ENCODE measurements at places on chromosomes 1 and 21.
A peak's percentile ranks its signal among the peaks of the same experiment; 100 is the strongest.

DNA sequence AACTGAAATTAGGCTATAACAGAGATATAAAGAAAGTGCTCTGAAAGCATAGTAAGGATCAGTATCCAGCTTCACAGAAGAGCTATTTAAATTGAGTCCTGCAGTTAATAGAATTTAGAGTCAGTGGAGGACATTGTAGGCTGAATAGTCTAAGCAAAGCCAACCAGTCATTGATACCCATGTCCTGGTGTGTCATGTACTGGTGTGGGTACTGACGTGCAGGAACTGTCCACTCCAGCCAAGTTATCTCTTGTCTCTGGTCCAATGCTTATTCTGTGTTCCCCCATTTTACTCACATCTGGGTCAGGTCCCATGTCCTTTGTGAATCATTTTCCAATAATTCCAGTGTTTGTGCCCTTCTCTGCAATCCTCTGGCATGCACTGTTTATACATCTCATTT is 90.0 kb downstream of the MACF1 start:
- DNase-seq, result no peak

DNA sequence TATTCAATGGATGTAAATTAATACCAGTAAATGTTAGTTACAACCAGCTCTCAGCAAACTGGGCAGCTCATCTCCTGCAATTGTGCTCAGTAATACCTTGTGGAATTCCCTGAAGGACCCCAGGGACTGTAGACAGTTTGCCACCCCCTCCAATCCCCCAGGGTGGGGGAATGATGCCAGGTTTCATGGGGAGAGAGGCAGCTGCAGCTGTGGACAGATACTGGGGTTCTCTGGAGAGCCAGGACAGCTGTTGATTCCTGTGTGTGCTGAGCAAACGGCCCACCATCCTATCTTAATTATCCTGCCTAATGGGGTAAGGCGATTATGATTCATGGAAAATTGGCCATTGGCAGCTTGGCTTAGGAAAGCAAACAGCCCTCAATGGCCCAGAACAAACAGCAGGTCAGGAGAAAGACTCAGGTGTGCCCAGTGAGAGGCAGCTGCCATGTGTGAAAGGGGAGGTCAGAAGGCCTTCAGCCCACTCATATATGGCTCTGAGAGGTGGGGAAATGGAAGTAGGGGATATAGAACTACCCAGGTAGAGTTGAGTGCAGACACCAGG is 148.9 kb upstream of the CTTNBP2NL start:
- DNase-seq, result no peak

- peak; percentile 3 for DNase-seq
These were observed 577 bp downstream of the RAB3GAP2 start for GRCh38 chr1:220271706-220272046.

- DNase-seq, result no peak
These were observed 46.6 kb downstream of the TENT5C start for GRCh38 chr1:117652421-117652820.

- DNase-seq, result no peak
These were observed 46.4 kb upstream of the RIPK4 start for GRCh38 chr21:41813226-41813625.

- DNase-seq, result no peak
These were observed 140.3 kb downstream of the SLC30A10 start for GRCh38 chr1:219788091-219788490.

DNA sequence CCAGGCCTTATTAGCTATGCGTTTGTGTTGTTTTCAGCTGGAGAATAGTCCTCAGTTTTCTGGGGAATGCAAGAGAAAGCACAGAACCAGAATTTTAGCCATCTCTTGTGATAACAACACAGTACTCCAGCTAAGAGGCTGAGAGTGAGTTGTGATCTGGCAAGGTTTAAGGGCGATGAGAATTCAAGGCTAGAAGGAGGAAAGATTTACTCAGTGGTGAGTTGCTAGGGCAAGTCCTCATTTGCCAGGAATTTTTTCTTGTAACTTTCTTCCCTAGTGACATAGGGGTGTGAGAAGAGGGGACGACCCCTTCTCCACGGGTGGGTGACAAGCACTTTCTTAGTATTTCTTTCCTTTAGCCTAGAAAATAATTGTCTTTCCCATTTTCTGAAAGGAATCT is 53.2 kb downstream of the HHAT start:
- DNase-seq, result no peak

DNA sequence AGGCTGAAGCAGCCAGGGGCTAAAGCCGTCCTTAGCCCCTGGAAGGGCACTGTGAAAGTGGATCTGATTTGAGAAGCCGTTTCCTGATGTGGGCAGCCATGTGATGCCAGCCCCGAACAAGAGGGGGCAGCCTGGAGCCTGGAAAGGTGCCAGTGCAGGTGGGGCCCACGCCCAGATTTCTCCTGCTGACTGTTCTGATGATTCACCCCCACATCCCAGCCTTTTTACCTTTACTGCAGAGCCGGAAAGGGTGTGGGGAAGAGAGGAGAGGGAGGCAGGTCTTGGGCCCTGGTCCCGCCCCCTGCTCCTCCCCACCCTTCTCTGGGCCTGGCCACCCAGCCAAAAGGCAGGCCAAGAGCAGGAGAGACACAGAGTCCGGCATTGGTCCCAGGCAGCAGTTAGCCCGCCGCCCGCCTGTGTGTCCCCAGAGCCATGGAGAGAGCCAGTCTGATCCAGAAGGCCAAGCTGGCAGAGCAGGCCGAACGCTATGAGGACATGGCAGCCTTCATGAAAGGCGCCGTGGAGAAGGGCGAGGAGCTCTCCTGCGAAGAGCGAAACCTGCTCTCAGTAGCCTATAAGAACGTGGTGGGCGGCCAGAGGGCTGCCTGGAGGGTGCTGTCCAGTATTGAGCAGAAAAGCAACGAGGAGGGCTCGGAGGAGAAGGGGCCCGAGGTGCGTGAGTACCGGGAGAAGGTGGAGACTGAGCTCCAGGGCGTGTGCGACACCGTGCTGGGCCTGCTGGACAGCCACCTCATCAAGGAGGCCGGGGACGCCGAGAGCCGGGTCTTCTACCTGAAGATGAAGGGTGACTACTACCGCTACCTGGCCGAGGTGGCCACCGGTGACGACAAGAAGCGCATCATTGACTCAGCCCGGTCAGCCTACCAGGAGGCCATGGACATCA is at the start of gene SFN:
Gene SFN, plus strand, starts transcription at position 369 of the 904 bp plus-strand sequence. Its CDS starts 64 bp downstream, at position 433.
- peak; percentile 37 for DNase-seq

DNA sequence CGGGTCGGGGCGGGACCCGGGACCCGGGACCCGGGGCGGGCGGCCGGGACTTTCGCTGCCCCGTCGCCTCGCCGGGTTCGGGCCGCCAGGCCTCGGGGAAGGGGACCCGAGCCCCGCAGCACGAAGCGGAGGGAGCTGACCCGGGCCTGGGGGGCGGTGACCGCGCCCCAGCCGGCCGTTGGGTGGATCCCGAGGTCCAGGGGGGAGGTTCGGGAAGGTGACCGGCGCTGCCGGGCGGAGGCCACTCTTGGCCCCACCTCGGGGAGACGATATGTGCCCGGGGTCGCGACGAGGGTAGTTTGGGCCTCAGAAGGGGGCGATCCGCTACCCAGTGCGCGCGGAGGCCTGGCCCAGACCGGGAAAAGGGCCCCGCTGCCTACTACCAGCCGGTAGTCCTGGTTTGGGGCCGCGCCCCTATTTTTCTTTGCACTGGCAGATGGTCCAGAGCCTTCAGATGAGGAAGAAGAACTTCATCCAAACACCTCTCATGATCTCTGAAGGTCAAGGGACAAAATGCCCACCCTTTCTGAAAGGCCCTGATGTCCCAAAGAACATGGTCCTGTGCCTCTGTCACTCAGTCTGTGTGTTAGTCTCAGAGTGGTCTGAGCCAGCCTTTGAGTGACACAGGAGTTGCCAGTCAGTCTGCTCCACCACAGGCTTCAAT is 766 bp downstream of the AGO4 start:
- DNase-seq, result no peak

GRCh38 chr1:66147226-66147835 is 354.6 kb downstream of the PDE4B start:
- DNase-seq, result no peak

DNA sequence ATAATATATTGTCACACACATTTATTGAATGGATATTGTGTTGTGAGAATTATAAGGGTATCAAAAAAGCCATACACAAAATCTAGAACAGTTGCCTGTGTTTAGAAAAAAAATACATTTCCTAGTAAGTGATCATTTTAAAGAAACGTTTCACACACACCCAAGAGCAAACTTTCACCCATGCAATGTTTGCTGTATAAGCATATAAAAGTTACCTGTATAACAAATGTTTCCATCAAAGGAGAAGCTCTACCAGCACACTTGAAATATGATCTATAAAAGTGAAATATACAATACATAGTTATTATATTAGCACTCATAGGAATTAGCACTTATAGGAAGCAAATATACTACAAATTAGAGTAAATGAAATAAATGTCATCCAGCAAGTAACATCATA is 1098.1 kb downstream of the NCAM2 start:
- DNase-seq, result no peak

DNA sequence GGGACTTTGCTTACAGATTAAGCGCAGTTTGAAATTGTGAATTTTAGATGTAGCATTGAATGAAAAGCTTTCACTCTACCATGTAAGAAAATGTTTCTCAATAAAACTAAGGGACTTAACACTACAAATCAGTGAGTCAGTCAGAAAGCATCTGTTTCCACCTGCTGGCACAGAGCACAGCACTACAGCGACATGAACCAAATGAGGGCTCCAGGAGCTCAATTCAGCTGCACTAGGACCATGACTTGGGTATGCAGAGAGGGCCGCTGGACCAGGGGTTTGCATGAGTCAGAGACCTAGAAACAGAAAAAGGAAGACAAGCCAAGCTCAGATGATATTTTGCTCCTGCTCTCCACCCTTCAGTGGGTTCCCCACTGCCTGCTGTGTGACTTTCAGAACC is 5.2 kb downstream of the SUSD4 start:
- DNase-seq, result no peak

DNA sequence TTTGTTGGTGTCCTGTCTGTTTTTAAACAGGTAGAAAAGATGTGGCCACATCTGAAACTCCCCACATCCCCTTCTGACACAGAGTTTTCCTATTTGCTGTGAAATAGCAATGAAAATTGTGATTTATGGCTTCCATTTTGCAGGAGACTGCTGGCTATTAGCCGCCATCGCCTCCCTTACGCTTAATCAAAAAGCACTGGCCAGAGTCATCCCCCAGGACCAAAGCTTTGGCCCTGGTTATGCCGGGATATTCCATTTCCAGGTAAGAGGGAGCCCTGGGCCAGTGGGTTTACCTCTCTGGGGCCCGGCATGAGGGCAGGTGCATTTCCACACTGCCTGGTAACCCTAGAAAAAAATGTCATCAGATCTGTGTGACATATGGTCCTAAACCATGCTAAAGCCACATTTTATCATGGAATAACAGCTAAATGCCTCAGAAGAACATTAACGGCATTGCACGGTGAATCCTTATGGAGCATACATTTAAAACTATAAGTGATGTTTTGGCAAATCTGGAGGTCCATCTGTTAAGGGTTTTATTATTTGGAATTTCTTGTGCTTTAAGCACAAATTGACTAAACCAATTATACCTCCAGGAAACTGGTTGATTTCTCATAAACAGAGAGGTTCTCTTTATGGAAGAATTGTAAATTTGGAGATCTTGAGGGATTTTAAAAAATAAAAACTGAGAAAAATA is 12.3 kb downstream of the CAPN9 start:
- DNase-seq, result no peak

DNA sequence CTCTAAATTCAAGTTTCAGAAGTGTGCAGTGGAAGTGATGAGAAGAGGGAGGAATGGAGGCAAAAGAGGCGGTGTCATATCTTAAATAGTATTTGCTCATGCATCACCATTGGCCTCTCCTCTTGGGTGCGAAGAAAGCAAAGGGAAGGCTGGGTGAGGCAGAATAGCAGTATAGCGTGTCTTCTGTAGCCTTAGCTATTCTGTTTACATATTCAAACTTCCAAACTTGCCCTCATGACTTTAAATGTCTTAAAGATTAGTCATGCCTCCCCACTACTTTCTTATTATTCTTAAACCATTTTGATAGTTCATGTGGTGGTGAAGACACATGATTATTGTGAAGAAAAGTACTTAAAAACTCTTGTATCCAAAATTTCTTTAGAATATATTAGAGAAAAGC is 104.6 kb upstream of the TENT5C start:
- no peak for DNase-seq

- no peak for DNase-seq
These were observed 13.5 kb downstream of the ASAP3 start for GRCh38 chr1:23470282-23471070.

GRCh38 chr1:68379085-68379478 is 70.7 kb downstream of the RPE65 start:
- DNase-seq, result no peak

DNA sequence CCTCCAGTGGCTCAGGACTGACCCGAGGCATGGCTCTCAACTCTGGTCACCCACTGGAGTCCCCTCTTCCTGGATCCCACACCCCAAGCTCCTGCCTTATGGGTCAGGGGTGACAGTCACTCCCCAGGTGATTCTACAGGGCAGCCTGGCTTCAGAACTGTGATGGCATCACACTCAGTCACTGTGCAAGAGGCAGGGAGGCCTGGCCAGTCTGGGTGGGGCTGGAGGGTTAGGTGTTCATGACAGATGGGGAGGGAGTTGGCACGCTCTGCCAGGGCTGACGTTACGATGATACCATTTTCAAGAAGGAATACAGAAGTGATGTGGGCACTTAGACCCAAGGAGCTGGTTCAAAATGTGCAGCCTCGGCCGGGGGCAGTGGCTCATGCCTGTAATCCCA is 25.2 kb upstream of the ABCG1 start:
- DNase-seq, result no peak

DNA sequence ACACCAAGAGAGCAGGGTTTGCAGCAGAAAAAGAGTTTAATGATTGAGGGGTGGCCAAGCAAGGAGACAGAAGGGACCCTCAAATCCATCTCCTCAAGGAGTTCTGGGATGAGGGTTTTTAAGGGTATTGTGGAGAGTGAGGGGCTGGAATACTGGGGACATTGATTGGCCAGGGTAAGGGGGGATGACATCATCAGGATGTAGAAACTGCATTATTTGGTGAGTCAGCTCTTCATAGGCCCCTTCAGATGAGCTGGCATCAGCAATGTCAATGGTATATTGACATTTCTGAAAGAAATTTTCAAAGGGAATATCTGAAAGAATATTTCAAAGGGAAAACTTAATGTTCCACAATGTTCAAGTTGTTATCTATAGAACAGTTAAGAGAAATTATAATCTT is 168.1 kb upstream of the SNX7 start:
- no peak for DNase-seq

DNA sequence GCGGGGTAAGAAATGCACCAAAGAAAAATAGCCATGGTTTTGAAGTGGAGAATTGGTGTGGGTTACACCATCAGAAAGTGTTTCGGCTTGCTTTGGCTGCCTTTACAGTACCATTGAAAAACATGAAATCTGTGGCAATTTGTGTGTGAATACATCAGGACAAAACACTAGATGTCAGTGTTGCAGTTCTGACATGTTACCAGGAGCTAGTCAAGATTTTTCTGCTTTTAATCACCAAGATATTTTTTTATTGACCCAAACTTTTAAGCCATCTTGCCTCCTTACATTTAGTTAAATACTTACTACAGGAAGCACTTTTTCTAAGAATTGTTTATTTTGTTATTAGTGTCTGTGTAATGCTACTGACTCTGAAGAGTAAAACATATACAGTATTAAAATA is 14.3 kb downstream of the RRP15 start:
- DNase-seq, result no peak
